ENCODE measurements at places on chromosomes 2 and 18.
A peak's percentile ranks its signal among the peaks of the same experiment; 100 is the strongest.

DNA sequence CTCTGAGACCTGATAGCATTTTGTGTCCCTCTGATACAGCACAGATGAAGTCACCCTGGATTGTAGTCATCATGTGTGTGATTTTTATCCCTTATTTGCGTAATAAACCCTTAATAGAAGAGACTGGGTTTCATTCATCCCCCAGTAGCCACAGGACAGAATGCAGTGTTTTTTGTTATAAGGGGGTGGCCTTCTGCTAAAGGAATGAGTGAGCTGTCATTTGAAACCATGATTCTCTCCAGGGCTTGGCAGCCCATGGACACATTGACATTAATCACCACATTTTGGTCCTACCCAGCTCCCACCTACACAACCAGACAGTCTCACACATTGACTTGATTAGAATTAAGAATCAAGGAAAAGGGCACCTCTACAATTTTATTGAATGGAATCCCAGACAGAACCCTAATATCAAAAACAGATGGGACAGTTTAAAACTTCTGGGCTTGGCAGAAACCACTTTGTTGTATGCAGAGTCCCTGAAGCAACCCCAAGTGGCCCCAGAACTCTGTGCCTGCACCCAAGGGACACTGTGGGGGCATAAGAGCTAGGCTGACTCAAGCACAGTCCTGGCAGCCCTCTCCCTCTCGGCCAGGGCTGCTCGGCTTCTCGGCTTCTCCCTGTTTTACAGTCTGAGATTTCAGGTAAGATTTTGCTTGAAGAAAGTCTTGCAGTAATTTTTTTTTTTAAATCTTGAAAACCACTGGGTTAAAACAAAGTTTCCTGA lies 254.0 kb upstream of the SLC14A2 start:
- DNase-seq, result no peak

DNA sequence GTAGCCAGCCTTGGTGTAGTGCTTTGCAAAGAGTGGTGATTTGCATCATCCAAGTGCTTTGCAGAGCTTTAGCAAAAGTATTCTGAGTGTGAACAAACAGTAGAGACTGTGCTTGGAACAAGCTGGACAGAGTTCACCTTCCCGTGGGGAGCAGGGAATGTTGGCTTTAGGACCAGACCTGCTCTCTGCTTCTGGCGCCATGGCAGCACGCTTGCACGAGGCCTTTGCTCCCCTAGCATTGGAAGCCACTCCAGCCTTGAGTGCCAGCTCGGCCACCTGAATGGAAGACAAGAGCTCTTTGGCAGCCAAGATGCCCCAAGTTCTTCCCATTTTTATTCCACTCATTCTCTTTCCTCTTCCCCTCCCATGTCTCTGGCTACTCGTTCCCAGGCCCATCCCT lies 250.8 kb upstream of the OSR1 start:
- no peak for DNase-seq

DNA sequence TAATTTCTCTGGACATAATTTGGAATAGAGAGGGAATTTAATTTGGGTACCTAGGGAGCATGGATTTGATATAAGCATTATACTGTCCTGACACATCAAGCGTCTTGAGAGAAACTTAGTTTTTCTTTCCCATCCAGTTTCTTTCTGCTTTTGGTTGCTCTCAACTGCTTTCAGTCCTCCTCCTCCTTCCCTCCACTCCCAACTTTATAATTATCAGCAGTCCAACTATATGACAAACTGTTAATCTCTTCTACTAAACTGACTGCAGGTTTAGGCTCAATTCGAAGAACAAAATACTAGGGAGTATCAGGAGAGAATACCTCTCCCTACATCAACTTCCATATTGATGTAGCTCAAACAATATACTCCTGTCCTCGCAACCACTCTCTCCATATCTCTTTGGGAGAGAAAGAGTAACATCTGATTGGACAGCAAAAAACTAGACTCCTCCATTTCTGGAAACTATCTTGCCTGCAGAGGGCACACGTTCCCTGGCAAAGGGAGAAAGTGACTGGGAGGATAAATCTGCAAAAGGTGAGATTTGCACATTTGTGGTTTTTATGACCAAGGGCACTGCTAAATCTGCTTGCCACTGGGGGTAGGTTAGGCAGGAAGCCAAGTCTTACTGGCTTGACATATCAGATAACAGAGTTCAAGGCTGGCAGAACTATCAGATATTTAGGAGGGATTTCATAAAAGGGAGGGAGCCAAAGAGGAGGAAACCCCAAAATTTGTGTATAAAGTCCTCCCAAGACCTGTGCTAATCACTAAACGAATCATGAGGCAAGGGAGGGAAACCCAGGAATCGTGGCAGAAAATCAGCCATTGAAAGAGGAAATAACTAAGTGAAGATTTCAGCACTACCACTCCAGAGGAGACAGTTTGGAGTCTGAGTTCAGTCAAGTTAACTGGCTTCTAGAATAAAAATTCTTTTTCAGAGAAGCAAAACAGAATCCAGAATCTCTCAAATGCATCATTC lies 40.0 kb downstream of the ICA1L start:
- peak; percentile 54 for DNase-seq

GRCh38 chr2:6748406-6749067 lies 117.2 kb downstream of the CMPK2 start:
- no peak for DNase-seq

GRCh38 chr2:68837861-68838341 lies 33.3 kb downstream of the BMP10 start:
- DNase-seq, result no peak

GRCh38 chr2:174878537-174879147 lies 114.4 kb upstream of the CHRNA1 start:
- DNase-seq, result no peak

DNA sequence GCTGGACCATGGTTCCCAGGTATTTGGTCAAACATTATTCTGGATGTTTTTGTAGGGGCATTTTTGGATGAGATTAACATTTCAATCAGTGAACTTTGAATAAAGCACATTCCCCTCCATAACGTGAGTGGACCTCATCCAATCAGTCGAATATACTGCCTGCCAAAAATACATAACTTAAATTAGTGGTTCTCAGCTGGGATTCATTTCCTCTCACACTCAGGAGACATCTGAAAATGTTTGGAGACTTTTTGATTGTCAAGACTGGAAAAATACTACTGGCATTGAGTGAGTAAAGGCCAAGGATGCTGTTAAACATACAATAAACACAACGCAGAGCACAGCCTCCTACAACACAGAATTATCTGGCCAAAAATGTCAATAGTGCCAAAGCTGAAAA lies 198.2 kb downstream of the MYO1B start:
- no peak for DNase-seq

GRCh38 chr18:49847524-49847923 lies 34.2 kb upstream of the ACAA2 start:
- no peak for DNase-seq

GRCh38 chr2:241197947-241198346 lies 9.5 kb downstream of the ANO7 start:
- no peak for DNase-seq

- no peak for DNase-seq
These were observed 1624.1 kb upstream of the ZEB2 start for GRCh38 chr2:146143971-146144370.

DNA sequence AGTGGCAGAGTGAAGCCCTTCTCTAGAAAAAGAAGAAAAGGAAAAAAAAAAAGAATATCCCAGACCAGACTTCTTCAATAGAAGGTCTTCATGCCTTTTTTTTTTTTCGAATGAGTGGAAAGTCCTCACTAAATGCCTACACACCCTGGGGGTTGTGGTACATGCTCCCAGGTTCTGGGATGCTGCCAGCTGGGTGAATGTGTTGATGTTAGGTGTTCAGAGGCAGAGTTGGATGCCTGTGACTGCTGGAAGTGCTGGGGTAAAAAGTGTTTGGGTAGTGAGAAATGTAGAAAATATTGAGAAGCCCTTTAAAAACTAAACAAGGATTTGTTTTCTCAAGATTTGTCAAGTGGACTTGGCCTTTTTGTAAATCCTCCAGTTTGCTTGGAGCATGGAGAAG lies 318.6 kb downstream of the SLC4A3 start:
- no peak for DNase-seq

- DNase-seq, result no peak
These were observed 193.6 kb downstream of the MTCL1 start for GRCh38 chr18:8899000-8899399.
